ENCODE measurements at places on chromosomes 7 and 10.

DNA sequence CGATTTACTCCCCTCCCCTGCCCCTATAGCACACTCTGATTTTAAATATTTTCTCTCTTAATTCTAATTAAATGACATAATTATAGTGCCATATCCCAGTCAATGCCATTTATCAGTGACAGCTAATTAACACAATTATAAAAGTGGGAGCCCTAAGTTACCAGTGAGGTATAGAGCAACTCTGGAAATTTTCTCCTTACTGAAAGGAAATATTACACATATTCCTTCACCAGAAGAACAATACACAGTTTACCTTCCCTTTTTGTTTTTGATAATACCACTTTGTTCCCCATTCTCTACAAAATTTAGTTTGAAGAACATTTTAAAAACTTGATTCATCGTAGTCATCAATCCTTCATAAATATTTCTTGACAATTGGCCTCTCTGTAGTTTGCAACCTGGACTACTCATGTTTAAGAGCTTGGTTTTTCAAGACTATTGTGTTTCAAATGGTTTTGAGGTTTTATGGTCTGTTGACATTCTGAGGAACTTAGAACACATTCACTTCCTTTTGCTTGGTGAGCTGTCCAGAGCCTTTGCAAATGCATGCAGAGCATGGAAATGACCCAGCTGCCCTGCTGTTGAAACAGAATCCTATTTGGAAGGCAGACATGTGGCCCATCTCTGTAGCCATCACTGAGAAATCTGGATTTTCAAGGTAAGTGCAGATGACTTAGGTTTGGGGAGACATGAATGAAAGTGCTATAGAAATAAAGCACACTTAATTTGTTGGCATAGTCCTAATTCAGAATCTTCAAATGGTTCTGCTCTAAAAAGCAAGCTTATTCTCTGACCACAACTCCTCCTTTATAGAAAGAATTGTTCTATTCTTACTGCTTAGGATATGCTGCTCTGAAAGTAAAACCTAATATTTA, at the start of gene GPR141:
Gene GPR141 (plus strand): TSS at position 521 of the 875 bp plus-strand sequence. CDS start 56,628 bp downstream, outside the sequence.
- no peak for DNase-seq

DNA sequence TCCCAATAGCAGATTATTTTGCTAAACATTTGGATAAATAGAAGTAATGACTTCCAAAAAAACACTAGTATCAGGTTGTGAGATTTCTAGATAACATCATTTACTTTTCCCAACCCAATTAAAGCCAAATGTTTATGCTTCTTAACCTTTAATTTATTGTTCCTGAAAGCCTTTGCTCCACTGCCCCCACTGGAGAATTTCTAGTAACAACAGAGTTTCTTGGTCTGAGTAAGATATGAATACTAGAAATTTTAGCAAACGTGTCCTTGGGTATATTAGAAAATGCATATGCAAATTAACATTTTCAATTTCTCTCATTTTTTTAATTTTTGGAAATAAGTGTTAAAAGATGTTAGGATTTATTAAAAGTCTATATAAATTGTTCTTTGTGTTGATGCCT, 958.0 kb upstream of the PHF14 start:
- DNase-seq = no peak

- DNase-seq = no peak
These were observed 79.0 kb upstream of the PLXNA4 start for GRCh38 chr7:132655131-132655727.

DNA sequence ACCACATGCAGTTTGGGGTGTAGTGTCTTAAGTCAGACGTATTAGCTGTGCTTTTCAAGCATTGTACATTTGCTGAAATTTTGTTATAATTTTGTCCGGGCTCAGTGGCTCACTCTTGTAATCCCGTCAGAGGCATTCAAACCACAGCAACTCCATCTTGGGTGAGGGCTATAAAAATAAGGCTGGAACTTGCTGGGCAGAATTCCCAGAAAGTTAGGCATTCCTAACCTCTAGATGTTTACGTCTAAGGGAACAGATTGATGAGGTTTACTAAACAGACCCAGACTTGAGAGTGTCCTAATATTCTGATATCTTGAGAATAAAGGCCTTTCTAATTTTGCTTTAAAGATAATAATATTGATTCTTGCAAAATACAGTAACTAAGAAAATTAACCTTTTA, 957.8 kb downstream of the NXPH1 start:
- DNase-seq = no peak

GRCh38 chr7:2645274-2645868, 13.6 kb downstream of the TTYH3 start:
- DNase-seq = no peak

GRCh38 chr10:61643316-61643751, 19.4 kb upstream of the CABCOCO1 start:
- DNase-seq = no peak

DNA sequence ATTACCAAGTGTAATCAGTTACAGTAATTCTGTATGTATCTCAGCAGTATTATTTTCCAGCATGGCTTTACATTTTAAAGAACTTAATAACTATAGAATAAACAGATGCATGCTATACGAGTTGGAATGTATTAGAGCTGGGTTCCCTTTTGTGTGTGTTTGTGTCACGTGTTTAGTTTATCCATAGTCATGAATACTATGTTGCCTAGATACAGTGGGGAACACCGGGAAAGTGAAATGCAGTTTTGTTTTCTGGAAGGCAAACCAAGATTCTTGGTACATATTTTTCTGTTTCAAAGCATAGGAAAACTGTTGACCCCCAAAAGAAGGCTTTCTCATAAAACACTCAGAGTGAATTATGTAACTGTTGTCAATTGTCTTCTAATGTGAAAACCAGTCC, 119.0 kb downstream of the FANK1 start:
- no peak for DNase-seq

GRCh38 chr10:129417870-129418269, 49.2 kb upstream of the MGMT start:
- peak; percentile 2 for DNase-seq

DNA sequence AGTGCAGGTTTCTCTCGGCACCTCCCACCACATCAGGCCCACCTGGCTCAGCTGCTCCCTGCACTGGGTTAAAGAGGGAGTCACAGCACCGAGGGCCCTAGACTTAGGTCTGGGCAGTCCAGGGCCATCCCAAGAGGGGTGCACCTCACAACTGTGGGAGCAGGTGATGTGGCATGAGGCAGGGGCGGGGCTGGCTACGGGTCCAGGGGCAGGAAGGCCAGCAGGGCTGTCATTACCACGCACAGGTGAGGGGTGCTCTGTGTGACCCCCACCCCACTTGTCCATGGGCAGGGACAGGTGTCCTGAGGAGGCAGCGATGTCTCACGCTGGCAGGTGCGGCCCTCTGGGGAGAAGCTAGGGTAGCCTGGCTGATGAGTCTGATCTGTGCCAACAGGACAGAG, 40.5 kb upstream of the DPYSL4 start:
- DNase-seq = no peak

GRCh38 chr7:117800406-117800805, 72.8 kb downstream of the CTTNBP2 start:
- no peak for DNase-seq

DNA sequence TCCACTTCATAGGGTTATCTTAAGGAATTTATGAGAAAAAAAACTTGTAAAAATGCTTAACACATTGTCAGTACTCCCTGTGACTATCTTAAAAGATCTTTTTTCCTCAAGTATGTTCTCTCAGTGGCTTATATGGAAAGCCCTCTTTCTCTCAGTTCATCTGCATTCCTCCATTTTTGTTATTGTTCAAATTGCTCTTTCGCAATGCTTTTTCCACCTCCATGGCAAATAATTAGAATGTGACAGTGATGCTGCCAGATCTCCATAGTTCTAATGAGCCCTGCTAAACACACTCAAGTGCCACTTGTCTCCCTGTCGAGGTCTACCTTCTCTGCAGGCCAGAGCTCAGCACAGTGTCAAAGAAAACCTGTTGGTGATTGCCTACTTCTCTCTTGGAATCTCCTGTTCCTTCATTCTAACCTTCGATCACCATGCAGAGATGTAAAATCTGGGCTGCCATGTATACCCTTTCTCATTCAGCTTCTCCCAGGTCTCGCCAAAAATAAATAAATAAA, 37.2 kb upstream of the ABCB5 start:
- DNase-seq = no peak

DNA sequence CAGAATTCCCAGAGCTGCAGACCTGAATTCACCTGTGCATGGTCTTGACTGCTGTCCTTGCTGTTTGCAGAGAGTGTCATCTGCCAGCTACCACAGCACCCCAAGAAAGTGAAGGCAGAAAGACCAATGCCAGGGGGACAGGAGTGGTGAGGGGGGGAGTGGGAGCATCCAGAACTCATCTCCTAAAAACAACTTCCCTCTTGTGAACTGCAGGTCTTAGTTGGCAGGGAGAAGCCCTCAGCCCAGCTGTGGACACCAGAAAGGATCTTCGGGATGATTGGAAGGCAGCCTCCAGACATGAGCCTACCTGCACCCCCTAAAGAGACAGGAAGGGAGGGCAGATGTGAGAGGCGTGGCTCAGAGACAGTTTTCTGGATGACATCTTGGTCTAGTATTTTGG, 615.8 kb upstream of the MGMT start:
- DNase-seq = no peak

GRCh38 chr7:28533731-28534531, 121.6 kb downstream of the CREB5 start:
- no peak for DNase-seq

GRCh38 chr7:121938429-121938996, 65.6 kb downstream of the PTPRZ1 start:
- no peak for DNase-seq

DNA sequence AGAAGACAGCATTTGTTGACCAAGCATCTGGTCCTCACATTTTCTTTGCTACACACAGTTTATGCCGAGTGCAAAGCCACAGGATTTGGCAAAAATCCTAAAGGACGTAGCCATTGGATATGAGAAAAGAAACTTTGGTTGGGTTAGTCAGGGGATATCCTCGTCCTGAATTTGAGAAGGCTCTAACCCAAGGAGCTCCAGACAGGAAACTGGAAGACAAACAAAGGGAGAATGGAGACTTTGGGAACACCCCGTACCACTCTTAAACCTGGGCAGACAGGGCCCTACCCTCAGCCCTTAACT, 146.6 kb upstream of the FRMD4A start:
- DNase-seq = no peak

- DNase-seq = no peak
These were observed 281.8 kb downstream of the KCNMA1 start for GRCh38 chr10:77355844-77356243.

DNA sequence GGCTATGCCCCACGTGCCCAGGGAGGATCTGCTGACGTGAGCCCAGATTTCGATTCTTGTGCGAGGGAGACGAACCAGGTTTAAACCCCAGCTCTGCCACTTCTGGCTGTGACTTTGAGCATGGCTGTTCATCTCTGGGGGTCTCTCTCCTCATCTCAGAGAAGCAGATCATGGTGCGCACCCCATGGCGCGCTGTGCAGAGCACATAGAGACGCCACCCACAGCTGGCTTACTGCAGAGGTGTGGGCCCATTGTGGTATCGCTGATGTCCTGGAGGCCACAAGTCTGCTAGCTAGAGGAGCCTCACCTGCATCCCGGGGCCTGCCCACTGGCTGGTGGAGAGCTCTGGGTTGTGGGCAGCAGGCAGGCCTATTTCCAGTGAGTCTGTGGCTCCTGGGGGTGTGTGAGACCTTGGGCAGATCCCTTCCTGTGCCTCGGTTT, 140.5 kb downstream of the LHPP start:
- DNase-seq = no peak

DNA sequence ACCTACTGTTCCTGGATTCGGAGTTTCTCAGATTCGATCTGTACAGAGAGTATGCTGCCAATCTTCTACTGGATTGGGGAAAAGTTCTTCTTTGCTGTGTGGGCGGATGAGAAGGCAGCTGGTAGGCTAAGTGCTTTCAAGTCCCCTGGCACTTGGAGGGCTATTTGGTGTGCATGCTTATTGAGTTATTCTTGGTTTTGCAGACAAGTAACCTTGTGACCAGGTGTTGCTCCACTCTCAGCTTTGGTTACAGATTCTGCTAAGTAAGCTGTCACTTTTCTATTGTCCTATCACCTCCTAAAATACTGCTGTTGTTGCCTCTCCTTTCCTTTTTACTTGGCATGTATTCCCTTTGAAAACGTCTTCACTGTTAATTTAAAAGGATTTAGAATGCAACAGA, 1375.1 kb upstream of the LRRTM3 start:
- DNase-seq = no peak

DNA sequence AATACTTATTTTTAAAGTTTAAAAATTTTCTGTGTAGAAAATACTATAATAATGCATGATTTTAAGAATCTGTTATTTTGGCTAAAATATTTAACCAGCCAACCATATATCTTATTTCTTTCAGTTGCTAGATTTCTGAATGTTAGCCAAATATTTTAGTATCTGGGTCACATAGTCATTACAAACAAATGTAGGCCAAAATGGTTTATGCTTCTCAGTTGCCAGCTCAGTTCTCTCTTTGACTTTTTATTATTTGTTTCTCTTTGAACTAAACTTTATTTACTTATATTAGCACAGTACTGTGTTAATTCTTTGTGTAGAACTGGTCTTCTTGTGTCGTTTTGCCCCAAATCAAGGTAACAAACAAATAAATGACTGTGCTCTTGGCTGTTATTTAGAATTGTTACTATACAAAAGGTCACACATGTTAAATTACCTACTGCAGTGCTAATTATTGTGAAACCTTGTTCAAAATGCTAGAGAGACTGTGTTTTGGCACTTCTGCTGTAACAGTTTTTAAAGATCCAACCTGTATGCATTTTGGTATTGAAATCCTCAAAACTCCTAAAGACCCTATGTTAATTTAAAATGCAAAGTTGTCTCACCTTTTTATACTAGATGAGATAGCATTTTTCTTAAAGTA, 39.8 kb downstream of the ZEB1 start:
- DNase-seq = no peak

GRCh38 chr10:114301951-114302710, 63.1 kb downstream of the VWA2 start:
- DNase-seq = no peak

- DNase-seq = no peak
These were observed 33.3 kb upstream of the TES start for GRCh38 chr7:116177009-116177408.

DNA sequence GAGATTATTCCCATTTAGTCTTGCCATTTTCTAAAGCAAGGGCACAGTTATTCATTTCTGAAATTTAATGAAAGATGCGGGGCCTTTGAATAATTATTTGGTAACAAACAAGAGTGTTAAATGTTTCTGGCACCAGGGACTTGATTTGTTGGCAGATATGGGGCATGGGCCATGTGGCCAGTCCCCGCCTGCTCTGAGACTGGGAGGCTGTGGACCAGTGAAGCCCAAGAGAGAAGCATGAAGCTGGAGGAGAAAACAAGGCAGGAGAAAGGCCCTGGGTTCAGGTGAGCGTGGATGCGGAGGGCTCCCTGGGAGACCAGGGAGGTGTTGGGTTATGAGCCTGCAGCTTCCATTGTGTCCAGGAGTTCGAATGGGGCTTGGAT, 378.5 kb downstream of the TCERG1L start:
- no peak for DNase-seq

GRCh38 chr10:75723319-75723980, 292.0 kb downstream of the LRMDA start:
- DNase-seq = peak; percentile 56

GRCh38 chr10:46073564-46073963, 27.5 kb upstream of the MSMB start:
- DNase-seq = no peak

GRCh38 chr10:122468926-122469781, 7.8 kb downstream of the HTRA1 start:
- peak; percentile 37 for DNase-seq

All from pulmonary artery endothelial cell (primary cell).